KBM-7 (cell line): ENCODE measurements at places on chromosomes 3 and 15.

GRCh38 chr15:42921342-42921731 is 759 bp upstream of the TTBK2 start:
- DNase-seq = no peak

GRCh38 chr3:8001307-8001706 is 500.3 kb upstream of the LMCD1 start:
- no peak for DNase-seq

GRCh38 chr15:70047386-70048197 is 50.1 kb downstream of the TLE3 start:
- no peak for DNase-seq

- DNase-seq = peak; percentile 12
These were observed 110.1 kb downstream of the DNAH12 start for GRCh38 chr3:57434041-57434440.

GRCh38 chr3:56899078-56899477 is 97.3 kb upstream of the ARHGEF3 start:
- DNase-seq = no peak

- peak; percentile 74 for DNase-seq
These were observed 49.0 kb downstream of the LARS2 start for GRCh38 chr3:45437383-45437782.

DNA sequence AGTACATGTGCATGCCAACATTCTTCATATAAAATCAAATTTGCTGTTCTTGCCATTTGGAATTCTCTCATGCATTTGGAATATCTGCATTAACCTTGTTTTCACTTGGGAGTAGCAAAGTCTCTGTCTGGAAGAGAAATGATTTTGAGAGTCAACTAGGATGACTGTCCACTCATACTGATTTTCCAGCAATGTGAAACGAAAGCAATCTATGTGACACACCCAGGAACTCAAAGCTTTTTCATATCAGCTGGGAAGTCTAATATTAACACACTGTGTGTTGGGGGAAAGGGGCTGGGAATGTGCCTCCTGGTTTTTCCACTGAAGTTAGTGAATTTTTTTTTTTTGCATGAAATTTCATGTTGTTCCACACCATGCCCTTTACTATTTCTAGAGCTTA is 124.9 kb downstream of the DUT start:
- no peak for DNase-seq

GRCh38 chr15:101407439-101407838 is 82.1 kb downstream of the PCSK6 start:
- DNase-seq = no peak

DNA sequence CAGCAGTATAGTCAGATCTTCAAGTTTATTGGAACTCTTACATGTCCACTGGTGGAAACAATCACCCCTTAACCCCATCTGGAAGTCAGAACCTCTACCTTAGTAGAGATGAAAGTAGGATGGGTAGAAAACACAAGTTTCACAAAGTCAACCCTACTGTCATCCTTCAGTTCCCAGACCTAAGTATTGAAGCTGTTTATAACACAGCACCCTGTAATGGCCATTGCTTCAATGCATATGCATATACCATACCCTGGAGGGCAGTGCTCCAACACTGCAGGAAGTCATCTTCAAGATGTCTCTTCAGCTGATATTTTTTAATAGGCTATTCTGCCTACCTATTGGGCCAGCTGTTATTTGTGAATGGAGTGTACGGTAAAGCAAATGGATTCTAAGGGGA is 241.3 kb downstream of the UBE2E2 start:
- no peak for DNase-seq

DNA sequence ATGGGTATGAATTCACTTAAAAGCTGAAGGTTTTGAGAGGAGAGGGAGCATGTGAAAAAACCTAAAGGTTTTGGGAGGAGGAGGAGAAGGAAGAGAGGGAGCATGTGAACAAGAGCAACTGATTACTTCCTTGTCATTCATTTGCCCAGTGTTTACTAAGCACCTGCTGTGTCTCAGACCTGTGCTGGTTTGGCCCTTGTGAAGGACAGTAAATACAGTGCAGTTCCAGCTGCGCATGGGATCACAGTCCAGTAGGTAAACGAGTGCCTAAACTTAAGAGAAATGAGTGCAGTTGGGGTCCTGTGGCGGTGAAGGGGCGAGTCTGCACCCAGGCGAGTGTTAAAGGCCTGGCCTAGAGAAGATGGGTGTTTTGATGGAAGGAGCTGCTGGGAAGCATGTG is 38.6 kb downstream of the IGF1R start:
- no peak for DNase-seq

DNA sequence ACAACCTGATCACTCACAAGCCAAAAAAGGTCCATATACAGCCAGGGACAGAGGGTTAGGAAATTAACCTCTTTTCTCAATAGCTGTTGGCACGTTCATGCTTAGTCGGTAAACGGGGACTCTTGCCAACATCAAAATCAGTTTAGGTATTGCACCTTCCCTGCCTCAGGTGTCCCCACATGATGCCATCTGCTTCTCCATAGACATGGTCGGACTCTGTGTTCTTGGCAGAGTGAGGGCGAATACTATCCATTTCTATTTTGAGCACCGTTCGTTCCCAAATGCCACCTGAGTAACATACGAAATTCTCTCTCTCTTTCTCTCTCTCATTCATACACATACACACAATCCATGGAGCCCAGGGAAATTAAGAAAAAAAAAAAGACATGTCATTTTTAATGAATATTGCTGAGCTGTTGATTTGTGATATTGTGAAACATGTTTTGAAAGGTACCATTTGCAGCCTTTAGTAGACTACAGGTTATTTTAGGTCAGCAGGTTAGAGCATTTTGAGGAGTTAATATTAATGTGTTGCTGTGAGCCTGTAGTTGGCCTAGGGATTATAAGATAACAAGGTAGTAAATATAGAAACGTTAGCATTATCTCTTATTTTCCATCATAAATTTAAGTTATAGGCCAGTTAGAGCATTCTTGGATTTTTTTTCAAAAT is 78.5 kb downstream of the GHSR start:
- no peak for DNase-seq

DNA sequence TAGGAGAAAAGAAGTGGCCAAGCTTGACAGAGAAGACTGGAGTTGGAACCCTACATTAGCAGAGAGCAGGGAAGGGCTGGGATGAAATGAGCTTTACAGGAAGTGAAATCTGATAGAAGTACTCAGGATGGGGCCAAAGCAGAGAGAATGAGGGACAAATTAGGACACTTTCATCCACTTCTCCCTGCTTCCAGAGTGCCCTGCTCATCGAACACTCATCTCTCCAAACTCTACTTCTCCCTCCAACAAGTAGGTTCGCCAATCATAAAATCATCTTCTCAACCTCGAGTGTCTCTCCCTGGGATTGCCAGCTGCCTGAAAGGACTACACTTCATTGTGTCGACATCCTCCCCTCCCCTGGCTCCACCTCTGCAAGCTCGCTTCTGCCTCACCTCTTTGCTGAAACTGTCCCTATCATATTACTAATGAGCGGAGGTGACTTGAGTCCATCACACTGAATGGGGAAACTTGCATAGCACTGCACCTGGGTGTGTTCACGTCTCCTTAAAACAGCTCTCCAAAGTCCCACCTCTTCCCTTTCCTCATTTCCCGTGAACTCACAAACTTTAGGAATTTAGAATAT is 365.8 kb downstream of the FOXP1 start:
- DNase-seq = no peak

- DNase-seq = no peak
These were observed 27.9 kb downstream of the SOX2 start for GRCh38 chr3:181739628-181740027.

- DNase-seq = no peak
These were observed 613.0 kb downstream of the CADM2 start for GRCh38 chr3:85571835-85572234.

DNA sequence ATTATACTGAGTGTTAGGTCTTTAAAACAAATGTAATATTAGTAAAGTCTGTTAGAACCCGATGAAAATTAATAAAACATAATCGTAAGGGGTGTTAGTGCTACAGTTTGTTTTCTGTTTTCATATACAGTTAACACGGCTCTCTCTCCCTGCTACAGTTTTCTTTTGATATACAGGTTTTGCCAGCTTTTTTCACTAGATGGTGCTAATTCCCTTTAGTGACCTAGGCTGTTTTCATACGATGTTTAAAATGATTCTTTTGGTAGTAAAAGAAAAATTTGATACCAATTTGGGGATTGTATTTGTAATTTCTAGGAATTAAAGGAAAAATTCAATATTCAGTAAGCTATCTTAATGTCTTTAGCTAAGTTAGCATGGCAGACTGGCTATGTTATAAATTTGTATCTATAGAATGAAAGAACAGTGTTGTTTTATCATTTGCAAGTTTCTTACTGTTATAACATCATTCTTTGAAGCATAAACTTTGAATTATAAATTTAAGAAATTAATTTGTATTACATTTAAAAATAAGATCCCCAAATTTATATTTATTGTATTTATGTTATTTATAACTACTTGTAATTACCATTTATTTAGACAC is 11.5 kb downstream of the APH1B start:
- DNase-seq = peak; percentile 86

DNA sequence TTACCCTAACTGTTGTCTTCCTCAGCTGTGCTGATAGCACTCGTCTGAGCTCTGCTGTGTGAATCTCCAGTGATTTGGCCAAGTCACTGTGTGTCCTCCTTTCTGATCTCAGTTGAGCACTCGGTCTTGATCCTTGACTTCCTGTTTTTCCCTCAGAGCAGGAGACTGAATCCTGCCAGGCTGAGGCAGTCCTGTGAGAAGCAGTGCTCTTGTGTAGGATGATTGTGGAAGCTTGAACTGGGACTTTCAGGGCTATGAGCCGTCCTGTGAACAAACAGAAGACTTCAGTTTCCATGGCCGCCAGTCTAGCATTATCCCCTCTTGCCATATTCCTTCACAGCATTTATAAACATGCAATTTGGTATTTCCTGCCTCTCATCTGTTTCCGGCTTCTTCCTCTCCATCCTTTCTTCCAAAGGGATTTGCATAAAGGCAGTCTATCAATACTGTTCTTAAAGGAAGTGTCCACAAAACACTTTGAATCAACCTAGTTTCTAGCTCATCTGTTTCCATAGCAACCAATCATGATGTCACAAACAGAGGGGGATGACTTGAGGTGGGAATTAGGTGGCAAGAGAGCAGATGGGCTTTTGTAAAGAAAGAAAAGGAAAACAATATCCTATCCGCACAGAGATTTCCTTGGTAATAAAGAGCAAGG is 237.2 kb downstream of the AGBL1 start:
- DNase-seq = peak; percentile 6

DNA sequence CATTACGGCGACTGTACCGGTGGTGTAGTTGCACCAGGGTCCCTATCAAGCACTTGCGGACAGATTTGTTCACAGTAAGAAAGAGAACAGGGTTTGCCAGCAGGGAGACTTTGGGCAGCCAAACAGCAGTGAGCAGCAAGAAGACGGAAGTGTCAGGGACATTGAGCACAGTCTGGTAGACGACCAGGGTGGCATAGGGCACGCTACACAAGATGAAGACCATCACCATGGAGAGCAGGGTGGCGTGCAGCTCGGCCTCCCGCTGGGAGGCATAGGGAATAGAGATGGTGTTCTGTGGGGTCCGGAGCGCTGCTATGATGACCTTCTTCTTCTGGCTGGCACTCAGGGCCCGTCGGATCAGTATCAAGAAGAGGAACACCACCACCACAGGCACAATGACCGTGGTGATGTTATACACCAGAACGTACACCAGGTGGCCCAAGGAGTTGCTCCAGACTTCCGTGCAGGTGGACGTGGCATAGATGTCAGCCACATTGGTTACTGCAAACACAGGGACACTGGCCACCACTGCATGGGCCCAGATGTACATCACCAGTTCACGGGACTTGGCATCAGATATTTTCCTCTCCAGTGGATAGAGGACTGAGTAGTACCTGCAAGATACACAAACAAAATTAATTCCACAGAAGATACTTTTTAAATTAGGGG is 19.1 kb upstream of the FSIP1 start:
- peak; percentile 36 for DNase-seq

GRCh38 chr3:171334465-171334811 is 125.8 kb downstream of the TNIK start:
- no peak for DNase-seq

DNA sequence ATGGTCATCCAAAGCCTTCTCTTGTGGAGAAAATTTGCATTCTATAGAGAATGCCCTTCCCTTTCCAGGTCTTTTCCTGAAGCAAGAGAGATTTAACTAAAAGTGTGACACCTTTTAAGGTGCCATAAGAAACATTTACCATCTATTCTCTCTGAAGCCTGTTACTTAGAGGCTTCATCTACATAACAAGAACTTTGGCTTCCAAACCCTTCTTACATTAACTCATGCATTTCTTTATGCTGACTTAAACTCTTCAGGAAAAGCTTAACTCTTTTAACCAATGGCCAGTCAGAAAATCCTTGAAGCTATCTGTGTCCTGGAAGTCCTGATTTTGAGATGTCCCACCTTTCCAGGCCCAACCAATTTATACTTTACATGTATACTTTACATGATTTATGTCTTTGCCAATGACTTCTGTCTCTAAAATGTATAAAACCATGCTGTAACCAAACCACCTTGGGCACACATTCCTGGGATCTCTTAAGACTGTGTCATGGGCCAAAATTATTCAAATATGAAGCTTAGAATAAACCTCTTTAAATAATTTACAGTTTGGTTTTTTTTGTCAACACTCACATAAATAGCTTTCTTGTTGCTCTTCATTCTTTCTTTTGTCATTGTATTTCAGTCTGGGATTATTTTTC is 472.6 kb upstream of the NECTIN3 start:
- no peak for DNase-seq

DNA sequence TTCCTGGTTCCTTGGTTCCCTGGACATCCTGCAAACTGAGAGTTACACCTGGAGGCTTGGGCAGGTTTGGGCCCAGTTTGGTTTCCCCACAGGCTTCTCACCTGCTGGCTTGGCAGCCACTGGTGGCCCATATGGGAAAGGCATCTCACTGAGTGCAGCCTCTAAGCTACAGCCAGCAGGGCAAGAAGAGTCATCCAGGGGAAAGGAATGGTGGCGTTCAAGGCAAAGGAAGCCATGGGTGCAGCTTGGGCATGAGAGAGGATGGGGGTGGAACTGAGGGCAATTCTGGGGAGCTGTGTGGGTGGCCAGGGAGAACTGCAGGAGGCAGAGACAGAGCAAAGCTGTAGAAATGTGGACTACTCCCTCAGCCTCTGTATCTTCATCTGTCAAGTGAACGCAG is 106.4 kb downstream of the EPHB1 start:
- DNase-seq = no peak

- DNase-seq = peak; percentile 79
These were observed 1.4 kb upstream of the BHLHE40 start for GRCh38 chr3:4977853-4978203.
